ENCODE measurements at places on chromosomes 2 and 18. TPM values are rescaled to one million over a fixed set of nuclear protein-coding genes. Genes with fewer than 3 reads are reported as not detected.
A peak's percentile ranks its signal among the peaks of the same experiment; 100 is the strongest.

COL4A4 gene
- 6.0 TPM for total RNA-seq

DNA sequence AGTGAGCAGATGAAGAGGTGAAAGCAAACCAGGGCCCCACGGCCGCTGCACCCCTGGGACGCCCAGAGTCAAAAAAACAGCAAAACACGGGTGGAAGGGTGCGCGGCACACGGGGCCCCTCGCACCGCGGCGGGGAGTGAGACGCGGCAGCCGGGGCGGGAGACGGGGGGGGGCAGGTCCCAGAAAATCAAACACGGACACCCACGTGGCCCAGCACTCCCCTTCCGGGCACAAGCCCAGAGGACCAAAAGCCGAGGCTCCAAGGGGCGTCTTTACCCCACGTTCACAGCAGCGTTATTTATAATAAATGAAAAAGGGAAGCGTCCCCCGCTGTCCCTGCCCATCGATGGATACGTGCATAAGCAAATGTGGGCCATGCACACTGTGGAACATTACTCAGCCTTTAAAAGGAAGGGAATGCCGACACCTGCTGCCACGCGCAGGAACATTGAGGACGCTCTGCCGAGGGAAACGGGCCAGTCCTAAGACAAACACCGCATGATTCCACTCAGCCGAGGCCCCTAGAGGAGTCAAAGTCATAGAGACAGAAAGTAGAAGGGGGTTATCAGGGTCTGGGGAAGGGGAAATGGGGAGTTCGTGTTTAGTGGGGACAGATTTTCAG is 677 bp upstream of the COPS9 start:
- H3K27me3 ChIP-seq: peaks cover 36% of the 10 kb centered on the region
- H3K4me3 ChIP-seq: peak overlapping the region; percentile 92
- DNase-seq: no peak
- H3K4me1 ChIP-seq: peaks cover 17% of the 10 kb centered on the region

ZNF521 gene
- not detected for total RNA-seq

- no peak for DNase-seq
- H3K4me1 ChIP-seq: no peaks in the 10 kb centered on the region
- H3K27me3 ChIP-seq: no peaks in the 10 kb centered on the region
- H3K4me3 ChIP-seq: no peak overlapping the region
- no peaks in the 10 kb centered on the region for H3K36me3 ChIP-seq
- no peak overlapping the region for H3K27ac ChIP-seq
Measured at GRCh38 chr2:113105047-113105785, 22.2 kb upstream of the IL1RN start.

GRHL1 gene
- 10.6 TPM for total RNA-seq

- no peaks in the 10 kb centered on the region for H3K4me1 ChIP-seq
- DNase-seq: no peak
- H3K27me3 ChIP-seq: no peaks in the 10 kb centered on the region
- H3K36me3 ChIP-seq: no peaks in the 10 kb centered on the region
- no peak overlapping the region for H3K27ac ChIP-seq
Measured at GRCh38 chr2:190036071-190036470, 26.5 kb downstream of the MSTN start.

- no peaks in the 10 kb centered on the region for H3K4me1 ChIP-seq
- no peaks in the 10 kb centered on the region for H3K36me3 ChIP-seq
- no peak overlapping the region for H3K4me3 ChIP-seq
- no peak for DNase-seq
- peaks cover 49% of the 10 kb centered on the region for H3K27me3 ChIP-seq
Measured at GRCh38 chr2:240974771-240975572, 23.4 kb upstream of the SNED1 start.

DNA sequence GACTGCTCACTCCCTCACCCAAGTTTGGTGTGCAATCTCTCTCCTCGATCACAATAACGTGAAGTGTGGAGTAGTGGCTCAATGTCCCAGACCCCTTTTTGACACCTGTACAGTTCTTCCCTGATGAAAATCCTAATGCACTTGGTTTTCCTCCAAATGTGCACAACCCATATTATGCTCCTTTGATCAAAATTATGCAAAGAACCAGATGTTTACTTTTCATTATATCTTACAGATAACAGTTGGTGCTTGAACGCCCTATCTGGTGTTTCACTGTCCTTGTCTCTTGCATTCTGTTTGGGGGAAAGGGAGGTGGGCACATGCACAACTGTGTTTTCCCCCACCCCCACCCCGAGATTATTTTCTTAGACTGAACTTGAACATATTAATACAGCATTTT is 85.0 kb upstream of the CREB1 start:
- no peak overlapping the region for H3K27ac ChIP-seq
- no peaks in the 10 kb centered on the region for H3K4me1 ChIP-seq
- no peak for DNase-seq
- H3K4me3 ChIP-seq: no peak overlapping the region
- no peaks in the 10 kb centered on the region for H3K27me3 ChIP-seq

DNA sequence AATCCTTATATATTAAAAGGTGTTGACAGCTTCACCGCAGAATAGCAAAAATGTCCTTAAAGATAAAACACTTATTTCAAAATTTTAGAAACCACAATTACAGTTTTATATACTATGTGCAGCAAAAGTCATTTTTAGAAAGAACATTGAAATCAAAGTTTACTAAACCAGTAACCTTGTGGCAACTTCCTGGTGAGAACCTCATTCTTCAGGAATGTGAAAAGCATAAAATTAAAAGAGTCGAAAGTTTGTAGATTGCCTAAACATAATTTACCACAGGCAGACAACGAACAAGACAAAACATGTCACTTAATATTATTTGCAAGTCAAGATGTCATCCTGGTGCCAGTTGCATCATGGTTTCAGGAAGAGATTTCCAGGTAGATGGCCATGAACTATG is 108.3 kb upstream of the NRP2 start:
- H3K4me1 ChIP-seq: no peaks in the 10 kb centered on the region
- H3K4me3 ChIP-seq: no peak overlapping the region
- H3K27me3 ChIP-seq: no peaks in the 10 kb centered on the region
- H3K36me3 ChIP-seq: no peaks in the 10 kb centered on the region

DNA sequence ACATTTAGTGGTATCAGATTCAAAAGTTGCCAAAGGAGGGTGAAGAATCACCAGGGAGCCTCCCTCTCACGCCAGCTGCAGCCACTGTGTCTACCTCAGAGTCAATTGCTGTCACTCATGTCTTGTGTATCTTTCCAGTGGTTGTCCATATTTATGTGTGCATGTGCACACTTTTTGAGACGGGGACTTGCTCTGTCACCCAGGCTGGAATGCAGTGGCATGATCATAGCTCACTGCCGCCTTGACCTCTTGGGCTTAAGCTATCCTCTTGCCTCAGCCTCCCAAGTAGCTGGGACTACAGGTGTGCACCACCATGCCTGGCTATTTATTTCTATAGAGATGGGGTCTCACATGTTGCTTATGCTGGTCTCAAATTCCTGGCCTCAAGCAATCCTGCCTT is 4.0 kb downstream of the MOCOS start:
- H3K36me3 ChIP-seq: peaks cover 28% of the 10 kb centered on the region
- no peak overlapping the region for H3K4me3 ChIP-seq
- peaks cover 21% of the 10 kb centered on the region for H3K4me1 ChIP-seq
- no peak overlapping the region for H3K27ac ChIP-seq
- H3K27me3 ChIP-seq: no peaks in the 10 kb centered on the region

DNA sequence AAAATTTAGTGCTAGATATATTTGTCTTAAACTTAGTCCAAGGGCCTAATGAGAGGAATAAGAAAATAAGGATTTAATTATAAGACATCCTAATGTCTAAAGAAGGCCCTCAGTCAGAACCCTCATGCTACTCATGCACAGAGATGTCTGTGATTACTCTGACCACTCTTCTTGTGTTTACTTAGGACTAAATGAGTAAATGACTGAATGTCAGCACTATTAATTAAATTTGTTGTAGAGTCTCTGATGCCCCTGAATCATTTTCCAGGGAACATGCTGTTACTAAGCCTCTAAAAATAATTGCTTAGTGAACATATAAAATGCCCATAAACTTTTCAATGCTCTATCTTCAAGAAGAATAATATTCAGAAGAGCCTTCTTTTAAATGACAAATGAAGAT is 32.4 kb downstream of the GULP1 start:
- H3K27me3 ChIP-seq: no peaks in the 10 kb centered on the region
- H3K4me3 ChIP-seq: no peak overlapping the region
- DNase-seq: no peak
- H3K4me1 ChIP-seq: no peaks in the 10 kb centered on the region

DNA sequence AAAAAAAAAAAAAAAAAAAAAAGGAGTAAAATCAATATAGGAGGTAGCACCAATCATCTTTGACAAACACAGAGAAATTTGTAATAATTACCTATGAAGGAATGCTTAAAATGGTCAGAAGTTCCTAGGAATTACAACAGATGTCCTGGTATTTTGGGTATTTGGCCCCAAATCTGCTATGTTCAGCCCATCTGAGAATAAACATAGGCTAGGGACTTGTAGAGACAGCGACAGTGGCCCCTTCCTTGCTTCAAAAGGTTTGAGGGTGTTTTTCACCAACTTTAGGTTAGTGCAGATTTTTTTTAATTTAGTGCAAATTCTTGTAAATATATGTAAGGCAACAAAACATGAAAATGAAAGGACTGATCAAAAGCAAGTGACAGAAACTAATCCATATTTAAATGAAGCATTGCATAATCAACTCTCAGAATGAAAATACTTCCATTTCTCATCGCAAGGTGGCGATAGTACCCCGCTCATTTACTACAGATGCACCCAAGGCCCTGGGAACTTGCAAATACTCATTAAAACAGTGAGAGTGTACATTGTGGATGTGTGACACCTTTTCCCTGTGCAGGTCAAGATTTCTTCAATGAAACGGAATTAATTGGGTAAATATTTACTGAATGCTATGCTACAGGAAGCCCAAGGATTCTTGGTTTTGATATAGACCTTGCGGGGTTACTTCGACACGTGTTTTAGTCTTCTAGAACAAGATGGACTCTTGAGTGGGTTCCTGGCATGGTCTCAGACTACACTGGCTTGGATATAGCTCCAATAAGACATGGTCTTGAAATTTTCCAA is 44.6 kb downstream of the FAM124B start:
- H3K27me3 ChIP-seq: no peaks in the 10 kb centered on the region
- no peak overlapping the region for H3K4me3 ChIP-seq
- H3K36me3 ChIP-seq: no peaks in the 10 kb centered on the region
- H3K4me1 ChIP-seq: peaks cover 16% of the 10 kb centered on the region
- no peak overlapping the region for H3K27ac ChIP-seq

- 0 out of 2 replicates have a peak, but pooled peaks cover 5% of the 10 kb centered on the region for H3K4me1 ChIP-seq
- no peaks in the 10 kb centered on the region for H3K36me3 ChIP-seq
- peak overlapping the region; percentile 81 for H3K4me3 ChIP-seq
Measured at GRCh38 chr2:88170472-88170892, 336 bp downstream of the THNSL2 start.

DNA sequence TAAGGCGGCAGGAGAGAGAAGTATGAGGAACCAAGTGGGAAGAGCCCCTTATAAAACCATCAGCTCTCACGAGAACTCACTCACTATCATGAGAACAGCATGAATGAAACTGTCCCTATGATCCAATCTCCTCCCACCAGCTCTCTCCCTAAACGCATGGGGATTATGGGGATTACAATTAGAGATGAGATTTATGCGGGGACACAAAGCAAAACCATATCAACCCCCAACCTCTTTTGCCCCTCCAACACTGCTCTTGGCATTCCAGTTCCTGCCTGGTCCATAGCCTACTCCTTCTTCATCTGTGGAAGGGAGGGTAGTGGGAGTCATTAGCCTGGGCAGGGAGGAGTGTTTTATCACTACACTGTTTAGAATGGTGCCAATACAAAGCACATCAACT is 1.4 kb upstream of the EHD3 start:
- H3K27me3 ChIP-seq: no peaks in the 10 kb centered on the region
- peaks cover 10% of the 10 kb centered on the region for H3K4me1 ChIP-seq
- H3K27ac ChIP-seq: no peak overlapping the region
- H3K4me3 ChIP-seq: no peak overlapping the region
- no peaks in the 10 kb centered on the region for H3K36me3 ChIP-seq
- no peak for DNase-seq

- no peaks in the 10 kb centered on the region for H3K4me1 ChIP-seq
- H3K27me3 ChIP-seq: no peaks in the 10 kb centered on the region
- H3K4me3 ChIP-seq: no peak overlapping the region
- no peak overlapping the region for H3K27ac ChIP-seq
- no peaks in the 10 kb centered on the region for H3K36me3 ChIP-seq
- no peak for DNase-seq
Measured at GRCh38 chr18:28729321-28729720, 552.4 kb upstream of the CDH2 start.

DNA sequence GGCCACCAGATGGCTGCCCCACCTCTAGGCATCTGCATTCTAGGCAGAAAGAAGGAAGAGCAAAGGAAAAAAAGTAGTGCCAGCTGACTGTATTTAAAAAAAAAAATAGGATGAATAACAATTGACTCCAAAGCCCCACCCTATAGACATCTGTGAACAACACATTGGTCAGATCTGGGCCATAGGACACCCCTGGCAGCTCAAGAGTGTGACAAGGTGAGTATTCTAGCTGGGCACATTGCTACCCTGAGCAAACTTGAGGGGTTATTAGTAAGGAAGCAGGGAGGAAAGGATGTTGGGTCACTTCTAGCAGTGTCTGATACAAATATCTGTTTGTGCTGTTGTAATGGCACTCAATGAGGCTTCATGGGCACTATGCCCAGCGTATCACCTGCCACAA is 58.6 kb upstream of the NPAS2 start:
- no peaks in the 10 kb centered on the region for H3K36me3 ChIP-seq
- DNase-seq: peak; percentile 50
- no peaks in the 10 kb centered on the region for H3K27me3 ChIP-seq
- H3K4me1 ChIP-seq: peaks cover 37% of the 10 kb centered on the region

GRCh38 chr2:204415406-204416181 is 129.7 kb upstream of the PARD3B start:
- H3K4me3 ChIP-seq: no peak overlapping the region
- H3K4me1 ChIP-seq: no peaks in the 10 kb centered on the region
- DNase-seq: no peak
- no peaks in the 10 kb centered on the region for H3K36me3 ChIP-seq
- H3K27ac ChIP-seq: no peak overlapping the region

DNA sequence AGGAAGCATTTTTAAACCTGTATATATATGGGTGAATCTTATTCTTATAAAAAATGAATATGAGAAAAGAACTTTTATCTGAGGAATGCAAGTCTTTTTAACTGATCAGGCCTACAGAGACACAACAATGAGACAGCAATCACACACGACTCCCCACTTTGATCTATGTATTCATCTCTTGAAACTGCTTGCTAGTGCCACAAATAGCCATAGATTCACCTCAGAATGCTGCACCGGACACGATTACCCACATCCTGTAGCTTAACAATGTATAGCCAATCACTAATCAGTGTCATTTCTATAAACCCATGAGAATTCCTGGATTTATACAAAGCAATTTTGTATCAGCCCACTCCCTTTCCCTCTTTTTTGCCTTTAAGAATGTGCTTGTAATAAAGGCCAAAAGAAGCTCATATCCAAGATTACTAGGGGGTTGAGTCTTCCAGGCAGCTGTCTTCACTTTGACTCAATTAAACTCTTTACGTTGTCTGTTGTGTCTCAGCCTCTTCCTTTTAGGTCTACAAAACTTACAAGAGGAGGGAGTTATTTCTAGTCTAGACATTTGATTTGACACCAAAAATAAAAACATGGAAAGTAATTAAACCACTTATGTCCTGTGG is 94.9 kb downstream of the MBD2 start:
- H3K36me3 ChIP-seq: no peaks in the 10 kb centered on the region
- H3K27me3 ChIP-seq: no peaks in the 10 kb centered on the region
- no peak for DNase-seq
- H3K27ac ChIP-seq: no peak overlapping the region
- H3K4me1 ChIP-seq: no peaks in the 10 kb centered on the region

All from PC-9 (cell line).